ENCODE measurements at places on chromosomes 1 and 21. TPM values are rescaled to one million over a fixed set of nuclear protein-coding genes. Genes with fewer than 3 reads are reported as not detected.

DNA sequence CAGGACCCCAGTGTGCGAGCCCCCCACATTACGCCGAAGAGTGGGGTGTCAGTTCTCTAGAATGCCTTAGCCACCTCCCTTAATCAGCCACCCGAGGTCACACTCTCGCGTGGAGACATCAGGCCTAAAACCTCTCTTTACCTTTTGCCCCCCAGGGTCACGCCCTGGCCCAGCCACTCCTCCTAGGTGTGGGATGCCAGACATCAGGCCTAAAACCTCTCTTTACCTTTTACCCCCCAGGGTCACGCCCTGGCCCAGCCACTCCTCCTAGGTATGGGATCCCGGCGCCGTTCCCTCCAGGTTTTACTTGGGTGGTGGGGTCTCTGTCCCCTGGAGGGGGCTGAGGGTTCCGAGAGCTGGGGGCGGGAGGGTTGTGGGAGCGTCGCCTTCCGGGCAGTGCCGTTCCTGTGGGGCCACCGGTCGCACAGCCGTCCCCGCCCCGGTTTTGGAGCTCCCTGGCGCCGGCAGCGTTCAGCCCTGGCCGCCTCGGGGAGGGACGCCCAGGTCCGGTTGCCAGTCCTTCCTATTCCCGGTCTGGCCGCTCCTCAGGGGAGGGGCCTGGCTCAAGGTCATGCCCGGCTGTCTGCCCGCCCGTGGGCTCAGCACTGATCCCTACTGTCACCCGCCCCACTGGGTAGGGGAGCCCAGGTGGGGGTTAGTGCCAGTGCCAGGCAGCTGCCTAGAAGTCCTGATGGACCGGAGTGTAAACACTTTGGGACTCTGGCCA, 882 bp downstream of the VPS13D start:
- no peak for DNase-seq
- H3K27ac ChIP-seq, result peak overlapping the region; percentile 61
- H3K4me3 ChIP-seq, result peak overlapping the region; percentile 84
- H3K36me3 ChIP-seq, result peaks cover 8% of the 10 kb centered on the region
- peaks cover 3% of the 10 kb centered on the region for H3K27me3 ChIP-seq
- peaks cover 14% of the 10 kb centered on the region for H3K4me1 ChIP-seq

RAD54L gene
- 63.9 TPM for total RNA-seq

DNA sequence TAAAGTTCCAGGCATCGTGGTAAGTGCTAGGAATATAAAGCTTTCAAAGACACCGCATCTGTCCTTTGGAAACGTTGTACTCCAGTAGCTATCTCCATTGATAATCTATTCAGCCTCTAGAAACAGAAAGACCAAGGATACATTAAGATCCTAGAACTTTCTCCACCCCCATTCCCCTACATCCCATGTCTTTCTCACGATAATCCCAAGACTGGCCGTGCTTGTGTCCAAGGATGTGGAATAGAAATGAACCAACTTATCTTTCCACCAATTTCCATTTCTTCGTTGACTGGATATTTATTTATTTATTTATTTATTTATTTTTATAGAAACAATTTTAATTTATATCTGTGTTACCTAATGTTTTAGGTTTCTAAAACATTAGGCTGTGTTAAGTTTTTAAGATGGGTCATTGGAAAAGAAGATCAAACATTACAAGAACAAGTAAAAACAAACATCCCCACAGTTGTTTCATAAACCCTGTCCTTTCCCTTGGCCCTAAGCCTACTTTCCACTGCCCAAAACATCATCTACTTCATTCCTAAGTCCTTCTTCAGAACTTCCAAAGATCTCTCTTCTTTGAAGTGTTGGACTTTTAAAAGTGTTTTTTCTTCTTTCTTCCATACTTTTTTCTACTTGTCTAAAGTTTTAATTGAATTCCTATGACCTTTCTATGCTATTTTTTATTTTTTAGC, 39.7 kb downstream of the LRRC8C start:
- H3K4me3 ChIP-seq, result no peak overlapping the region
- H3K27me3 ChIP-seq, result no peaks in the 10 kb centered on the region
- no peak overlapping the region for H3K27ac ChIP-seq
- DNase-seq, result no peak
- peaks cover 73% of the 10 kb centered on the region for H3K4me1 ChIP-seq
- H3K36me3 ChIP-seq, result peaks cover 73% of the 10 kb centered on the region

DNA sequence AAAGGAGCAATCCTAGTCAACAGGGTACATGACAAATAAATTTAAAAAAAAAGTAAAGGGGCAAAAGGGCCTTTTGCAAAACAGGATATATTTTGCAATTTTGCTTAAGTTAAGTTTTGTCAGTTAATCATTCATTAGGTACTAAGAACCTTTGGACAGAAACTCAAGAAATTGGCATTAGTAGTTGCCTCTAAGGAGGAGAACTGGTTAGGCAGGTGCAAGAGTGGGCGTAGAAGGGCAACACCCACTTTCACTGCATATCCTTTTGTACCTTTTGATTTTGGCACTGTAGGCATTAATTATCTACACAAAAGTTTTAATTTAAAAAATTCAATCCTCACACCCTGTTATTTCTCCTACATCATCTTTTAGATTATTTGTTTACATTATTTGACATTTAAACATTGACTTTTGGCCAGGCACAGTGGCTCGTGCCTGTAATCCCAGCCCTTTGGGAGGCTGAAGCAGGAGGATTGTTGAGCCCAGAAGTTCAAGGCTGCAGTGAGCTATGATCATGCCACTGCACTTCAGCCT, 4.3 kb downstream of the DDAH1 start:
- no peak overlapping the region for H3K27ac ChIP-seq
- no peak for DNase-seq
- peaks cover 4% of the 10 kb centered on the region for H3K4me1 ChIP-seq
- H3K27me3 ChIP-seq, result peaks cover 41% of the 10 kb centered on the region
- no peak overlapping the region for H3K4me3 ChIP-seq

Data from activated CD8-positive, alpha-beta T cell treated with anti-CD3 and anti-CD28 coated beads, Interleukin-2, amount 10 ng/mL, durations not matched to agents 7 days and 5 days (primary cell).